ENCODE measurements at places on chromosomes 2 and 18. TPM values are rescaled to one million over a fixed set of nuclear protein-coding genes. Genes with fewer than 3 reads are reported as not detected.

The TRABD2A gene
- total RNA-seq, result 20.3 TPM

The ALK gene
- not detected for total RNA-seq

The SMYD1 gene
- not detected for total RNA-seq

DNA sequence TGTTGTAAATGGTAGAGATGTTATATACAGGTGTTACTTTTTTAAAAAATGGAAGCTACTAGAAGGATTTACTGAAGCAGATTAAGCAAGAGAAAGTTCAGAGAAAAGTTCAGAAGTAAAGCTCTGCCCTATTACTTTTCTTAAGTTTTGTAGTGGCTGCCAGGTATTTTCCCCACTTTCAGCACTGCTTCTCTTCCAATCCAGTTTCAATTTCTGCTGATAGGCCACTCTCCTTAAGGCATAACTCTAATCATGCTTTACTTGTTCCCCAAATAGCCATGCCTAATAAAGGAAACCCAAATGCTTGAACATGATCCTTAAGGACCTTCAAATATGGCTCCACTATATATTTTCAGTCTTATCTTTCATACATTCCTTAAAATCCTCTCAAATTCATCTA lies 880.8 kb upstream of the CDH2 start:
- DNase-seq, result no peak

DNA sequence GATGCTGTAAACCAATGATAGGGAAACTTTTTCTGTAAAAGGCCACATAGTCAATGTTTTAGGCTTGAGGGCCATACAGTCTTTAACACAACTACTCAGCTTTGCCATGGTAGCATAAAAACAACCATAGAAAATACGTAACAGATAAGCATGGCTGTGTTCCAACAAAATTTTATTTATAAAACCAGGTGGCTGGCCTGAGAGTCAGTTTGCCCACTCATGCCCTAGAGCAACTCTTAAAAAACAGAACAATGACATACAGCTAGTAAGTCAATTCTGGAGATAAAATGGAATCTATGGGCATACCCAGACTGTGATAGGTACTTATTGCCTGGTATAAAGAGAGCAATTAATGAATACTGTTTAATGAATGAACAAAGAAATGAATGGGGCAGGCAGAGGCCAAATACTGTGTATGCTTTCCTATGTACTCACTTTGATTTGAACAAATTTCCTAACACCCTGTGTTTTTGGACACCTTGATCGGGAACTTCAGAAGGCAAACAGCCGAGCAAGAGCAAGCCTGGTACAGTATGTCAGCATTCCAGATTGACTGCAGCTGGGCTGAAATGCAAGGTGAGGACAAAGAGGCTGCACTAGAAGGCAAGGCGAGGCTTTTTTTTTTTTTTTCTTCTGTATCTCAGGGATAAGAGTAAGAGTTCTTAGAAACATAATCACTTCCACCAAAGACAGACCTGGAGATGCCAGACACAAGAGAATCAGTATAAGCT lies 315.3 kb downstream of the CLIP4 start:
- no peak for DNase-seq

- DNase-seq, result no peak
Measured at GRCh38 chr2:18558458-18558857, 2.0 kb downstream of the RDH14 start.

GRCh38 chr2:159879051-159879604 lies 81.1 kb upstream of the CD302 start:
- no peak for DNase-seq

DNA sequence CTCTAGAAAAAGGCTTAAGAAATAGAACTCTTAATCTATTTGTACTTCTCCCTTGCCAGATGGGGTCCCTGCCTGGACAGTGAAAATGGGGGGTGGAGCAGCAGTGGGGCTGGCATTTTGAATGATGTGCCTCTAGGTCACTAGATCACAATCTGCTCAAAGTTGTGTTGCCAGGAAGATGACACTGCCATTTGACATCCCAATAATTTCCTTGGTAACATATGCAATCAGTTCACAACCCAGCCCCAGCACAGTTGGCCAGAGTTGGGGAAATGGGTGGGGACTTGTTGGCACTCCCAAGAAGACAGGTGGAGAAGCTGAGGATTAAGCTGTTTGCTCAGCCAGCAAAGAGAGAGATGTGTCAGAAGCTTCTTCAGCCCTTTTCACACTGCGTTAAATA lies 558.3 kb upstream of the KLHL29 start:
- no peak for DNase-seq
